Activated CD4-positive, alpha-beta T cell treated with anti-CD3 and anti-CD28 coated beads for 48 hours (primary cell): ENCODE measurements at places on chromosomes 11 and 22.
A peak's percentile ranks its signal among the peaks of the same experiment; 100 is the strongest.

- DNase-seq = no peak
Observed at GRCh38 chr11:67397536-67397935, 4.1 kb downstream of the PPP1CA start.

- DNase-seq = no peak
Observed at GRCh38 chr11:73189315-73189714, 28.8 kb upstream of the P2RY2 start.

DNA sequence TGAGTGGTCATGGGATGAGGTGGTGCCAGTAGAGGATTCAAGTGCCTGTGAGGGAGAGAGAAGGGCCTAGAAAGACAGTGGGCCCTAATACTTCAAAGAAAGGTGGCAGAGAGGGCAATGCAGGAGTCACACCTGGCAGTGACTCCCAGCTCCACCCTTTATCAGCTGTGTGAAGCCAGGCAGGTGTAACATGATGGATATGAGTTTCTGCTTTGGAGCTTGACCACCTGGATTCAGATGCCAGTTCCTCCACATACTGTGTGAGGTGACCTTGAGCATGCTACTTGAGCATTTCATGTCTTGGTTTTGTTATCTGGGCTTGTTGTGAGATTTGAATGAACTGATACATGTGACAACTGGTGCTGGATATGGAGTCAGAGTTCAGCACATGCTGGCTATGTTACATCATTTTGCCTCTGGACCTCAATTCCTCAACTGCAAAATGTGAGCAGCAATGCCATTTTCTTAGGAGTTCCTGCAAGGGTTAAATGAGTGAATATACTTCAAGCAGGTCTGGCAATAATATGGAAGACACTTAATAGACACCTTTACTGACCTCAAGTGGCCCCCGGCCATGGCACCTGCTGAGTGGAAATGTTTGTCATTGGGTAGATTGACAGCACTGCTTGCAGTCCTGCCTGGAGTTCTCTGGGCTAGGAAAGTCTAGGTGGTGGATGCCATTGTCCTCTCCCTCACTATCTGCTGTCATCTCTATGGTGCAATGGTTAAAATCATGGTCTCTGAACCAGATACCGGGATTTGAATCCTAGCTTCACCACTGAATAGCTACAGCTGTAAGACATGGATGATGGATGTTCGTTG, 83.3 kb downstream of the MICAL2 start:
- DNase-seq = no peak

- no peak for DNase-seq
Observed at GRCh38 chr22:41752011-41752970, 48.2 kb upstream of the CCDC134 start.

DNA sequence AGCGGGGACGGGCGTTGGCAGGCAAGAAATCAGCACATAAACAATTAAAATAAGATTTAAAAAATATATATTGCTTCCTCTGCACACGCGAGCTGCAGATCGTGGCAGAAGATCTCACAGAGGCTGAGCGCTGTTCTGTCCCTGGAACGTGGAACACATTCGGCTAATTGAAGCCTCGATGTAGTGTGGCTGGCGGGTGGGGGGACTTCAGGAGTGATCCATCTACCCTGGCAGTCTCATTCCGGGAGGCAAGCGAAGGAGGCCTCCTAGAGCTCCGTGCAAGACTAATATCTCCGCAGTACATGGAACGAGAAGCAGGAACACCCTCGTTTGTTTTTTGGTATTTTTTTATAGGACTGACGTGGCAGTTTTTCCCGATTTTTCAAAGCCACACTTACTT, 402.4 kb downstream of the MN1 start:
- no peak for DNase-seq

DNA sequence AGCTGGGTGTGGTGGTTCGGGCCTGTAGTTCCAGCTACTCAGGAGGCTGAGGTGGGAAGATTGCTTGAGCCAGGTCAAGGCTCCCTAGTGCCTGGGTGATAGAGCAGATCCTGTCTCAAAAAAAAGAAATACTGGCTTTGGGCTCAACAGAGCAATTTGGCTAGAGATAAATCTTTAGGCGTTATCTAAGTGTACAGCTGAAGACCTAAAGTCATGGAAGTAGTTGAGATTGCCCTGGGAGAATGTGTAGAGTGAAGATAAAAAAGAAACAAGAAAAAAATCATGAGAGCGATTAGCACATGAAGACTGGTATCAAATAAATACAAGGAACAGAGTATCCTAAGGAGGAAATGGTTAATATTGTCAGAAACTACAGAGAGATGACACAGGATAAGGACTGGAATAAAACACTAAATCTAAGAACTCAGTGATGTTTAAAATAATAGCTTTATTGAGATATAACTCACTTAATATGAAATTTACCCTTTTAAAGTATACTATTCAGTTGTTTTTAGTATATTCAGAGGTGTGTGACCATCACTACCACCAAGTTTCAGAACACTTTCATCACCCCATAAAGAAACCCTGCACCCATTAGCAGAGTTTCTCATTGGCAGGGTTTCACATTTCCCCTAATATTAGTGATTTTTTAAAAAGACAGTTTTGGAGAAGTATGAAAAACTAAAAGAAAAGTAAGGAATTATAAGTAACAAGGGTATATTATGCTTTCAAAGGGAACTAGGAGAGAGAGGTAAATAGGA, 20.7 kb downstream of the PIK3C2A start:
- DNase-seq = no peak

DNA sequence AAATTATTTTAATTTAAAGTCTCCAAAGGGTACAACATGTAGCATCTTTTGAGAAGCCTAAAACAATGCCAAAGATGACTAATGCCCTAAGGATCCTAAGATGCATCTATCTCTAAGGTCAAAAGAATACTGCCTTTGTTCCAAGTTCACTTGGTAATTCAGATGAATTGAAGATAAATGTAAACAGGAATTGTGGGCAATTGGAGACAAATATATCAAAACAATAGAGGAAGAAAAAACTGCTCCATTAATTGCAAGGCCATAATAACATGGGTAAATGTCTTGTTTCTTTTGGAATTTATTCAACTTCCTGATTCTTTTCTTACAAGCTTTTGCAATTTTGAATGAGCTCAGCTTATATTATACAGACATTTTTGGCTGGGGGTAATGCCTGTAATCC, 338.6 kb downstream of the TTC28 start:
- no peak for DNase-seq

DNA sequence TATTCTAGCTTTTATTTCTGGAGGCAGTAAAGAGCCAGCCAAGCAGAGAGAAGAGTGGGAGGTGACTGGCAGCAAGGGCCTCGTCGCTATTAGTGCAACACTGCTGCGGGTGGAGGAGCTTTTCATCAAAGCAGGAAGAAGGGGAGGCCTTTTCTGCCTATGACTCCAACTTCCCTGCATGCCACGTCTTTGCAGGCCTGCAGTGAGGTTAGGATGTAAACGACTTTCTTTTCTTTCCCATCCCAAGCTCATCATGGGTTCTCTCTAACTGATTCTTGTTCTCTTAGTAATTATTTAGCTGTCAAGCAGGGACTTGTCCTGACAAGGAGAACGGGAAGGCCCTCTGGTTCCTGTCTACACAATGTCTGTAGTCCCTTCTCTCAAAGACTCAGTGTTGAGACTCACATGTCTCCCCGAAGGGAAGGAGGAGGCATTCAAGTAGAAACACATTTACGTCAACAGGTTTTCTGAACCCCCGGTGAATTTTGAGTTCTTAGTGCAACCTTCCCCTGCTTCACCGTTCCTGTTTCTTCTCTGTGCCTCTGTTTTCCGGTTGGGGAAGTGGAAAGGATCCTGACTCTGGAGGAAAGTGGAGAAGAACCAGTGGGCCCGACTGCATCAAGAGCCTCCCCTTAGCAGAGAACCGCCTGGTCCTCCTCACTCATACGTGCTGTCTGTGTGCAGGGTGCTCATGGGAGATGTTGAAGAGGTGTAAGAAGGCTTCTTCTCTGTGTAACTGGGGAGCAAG, 56.9 kb downstream of the PACS1 start:
- peak; percentile 75 for DNase-seq

DNA sequence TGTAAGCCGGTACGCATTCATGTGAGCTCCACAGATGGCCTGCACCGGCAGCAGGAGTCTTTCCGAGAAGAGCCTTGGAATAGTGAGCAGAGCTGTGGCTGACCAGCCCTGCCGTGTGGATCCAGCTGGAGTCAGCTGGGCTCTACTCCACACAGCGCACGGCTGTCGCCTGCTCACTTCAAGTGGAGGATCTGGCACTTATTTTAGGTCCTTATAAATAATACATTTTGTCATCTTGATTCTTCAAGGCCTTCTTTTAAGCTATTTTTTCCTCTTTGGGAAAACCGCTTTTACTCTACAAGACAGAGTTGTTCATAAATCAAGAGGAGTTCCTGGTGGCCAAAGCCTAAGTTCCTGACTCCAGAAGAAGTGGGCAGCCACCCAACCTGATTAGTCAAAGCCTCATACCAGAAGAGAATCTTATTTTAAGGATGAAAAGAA, 93.8 kb downstream of the KCNC1 start:
- no peak for DNase-seq

DNA sequence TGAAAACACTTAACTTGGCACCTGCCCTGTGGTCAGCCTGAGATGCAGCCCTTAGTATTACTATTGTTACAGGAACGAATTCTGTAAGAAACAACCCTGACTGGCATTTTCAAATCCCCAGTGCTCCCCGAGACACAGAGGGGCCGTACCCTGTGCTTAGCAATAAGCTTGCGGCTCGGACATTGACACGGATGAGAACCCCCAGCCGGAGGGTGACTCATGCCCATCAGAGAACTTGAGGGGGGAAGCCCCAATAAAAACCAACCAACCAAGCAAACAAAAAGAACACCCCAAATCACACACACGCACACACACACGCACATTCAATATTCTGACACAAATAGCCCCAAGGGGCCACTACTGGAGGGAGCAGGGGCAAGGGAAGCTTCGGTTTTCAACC, 63.8 kb downstream of the SHISAL1 start:
- no peak for DNase-seq

GRCh38 chr11:125457814-125458343, 38.2 kb downstream of the FEZ1 start:
- DNase-seq = no peak

DNA sequence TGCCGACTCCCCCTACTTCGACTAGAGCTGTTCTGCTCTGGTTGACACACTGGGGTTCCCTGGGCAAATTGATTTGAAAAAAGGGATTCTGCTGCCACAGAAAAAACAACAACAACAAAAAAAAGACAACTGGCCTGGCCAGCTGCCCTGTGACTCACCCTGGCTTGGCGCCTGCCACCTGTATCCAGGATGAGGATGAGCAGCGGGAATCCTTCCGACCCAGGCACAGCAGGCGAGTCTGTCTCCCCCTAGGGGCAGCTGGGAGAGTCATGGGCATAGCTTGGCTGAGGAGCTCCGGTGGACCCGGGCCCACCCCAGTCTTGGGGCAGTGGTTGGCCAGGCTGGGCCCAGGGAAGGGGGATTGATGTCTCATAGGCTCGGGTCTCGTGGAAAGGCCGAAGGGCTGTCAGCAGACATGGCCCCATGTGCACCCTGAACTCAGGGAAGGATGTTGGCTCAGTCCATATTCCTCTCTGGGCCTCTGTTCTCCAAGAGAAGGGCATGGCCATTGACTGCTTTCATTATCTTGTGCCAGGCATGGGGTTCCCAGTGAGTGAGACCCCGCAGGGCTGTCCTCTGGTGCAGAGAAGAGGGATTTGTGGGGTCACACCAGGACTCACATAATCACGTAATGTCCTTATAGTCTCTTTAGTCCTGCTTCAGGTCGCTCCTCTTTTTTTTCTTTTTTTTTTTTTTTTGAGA, 10.4 kb upstream of the SUN2 start:
- DNase-seq = peak; percentile 41

DNA sequence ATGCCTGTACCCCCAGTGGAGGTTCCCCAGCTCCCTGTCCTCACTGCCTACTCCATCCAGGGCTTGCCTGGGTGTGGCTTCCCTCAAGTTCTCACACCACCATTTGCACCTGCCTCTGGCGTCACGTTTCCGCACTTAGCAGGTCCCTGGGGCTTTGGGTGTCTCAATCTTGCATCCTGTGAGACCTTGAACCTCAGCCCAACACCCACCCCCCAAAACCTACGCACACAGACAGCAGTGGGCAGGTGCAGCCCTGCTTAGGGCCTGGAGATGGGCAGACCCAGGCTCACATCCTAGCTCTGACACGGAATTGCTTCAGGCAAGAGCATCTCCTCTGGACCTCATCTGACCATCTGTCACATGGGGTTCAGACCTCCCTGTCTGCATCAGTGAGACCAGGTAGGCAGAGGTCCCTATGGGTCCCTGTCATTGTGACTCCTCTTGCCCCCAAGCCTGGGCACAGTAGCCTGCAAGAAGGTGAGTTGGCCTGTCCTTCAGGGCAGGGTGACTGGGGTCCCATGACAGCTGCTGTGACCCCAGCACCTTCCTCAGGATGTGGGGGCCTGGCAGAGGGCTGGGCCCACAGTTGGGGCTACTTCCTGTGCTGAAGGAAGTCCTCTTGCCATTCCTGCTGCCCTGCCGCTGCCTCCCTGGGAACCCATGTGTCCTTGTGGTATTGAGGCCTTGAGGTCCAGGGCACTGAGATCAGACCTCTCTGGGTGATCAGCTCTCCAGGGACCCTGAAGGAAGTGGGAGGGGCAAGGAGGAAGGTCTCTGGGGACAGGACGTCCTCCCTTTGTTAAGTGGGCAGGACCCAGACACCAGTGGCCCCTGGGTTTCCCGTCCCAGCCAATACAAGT, 2.0 kb downstream of the SIPA1 start:
- peak; percentile 64 for DNase-seq

GRCh38 chr11:119599864-119600541, 129.0 kb downstream of the NECTIN1 start:
- no peak for DNase-seq

DNA sequence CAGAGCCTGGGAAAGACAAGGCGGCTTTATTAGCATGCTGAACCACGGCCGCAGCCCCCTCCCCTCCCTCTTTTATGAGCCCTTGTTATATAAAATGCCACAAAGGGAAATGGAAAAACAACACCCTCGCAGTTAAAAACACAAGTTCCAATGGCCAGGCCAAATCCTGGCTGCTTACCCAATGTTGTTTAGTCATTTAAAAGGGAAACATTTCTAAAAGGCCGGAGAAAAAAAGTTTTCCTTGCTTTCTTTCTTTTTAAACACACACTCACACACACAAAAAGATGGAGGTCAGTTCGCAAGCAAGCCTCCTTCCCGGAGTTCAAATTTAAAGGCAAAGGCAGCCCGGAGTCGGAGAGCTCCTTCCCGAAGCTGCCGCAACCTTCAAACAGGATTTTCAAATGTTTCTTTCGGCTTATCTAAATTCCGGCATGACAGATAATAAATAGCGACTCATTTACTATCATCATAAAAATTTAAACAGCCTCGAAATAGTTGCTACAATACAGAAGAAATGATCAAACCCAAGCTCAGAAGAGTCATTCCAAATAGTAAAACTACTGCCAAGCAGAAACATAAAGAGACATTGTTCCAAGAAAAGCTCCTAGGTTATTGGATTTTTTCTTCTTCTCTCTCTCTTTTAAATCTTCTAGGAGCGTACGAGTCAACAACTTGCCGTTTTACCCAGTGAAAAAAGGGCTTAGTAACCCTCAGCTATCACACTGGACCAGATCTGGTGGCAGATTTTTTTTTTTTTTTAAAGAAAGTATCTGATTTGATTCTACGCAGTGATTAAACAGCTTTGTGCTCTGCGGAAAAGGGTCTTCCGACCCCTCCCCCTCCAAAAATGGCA, 3.5 kb downstream of the PHF21B start:
- DNase-seq = no peak

GRCh38 chr11:7844986-7845385, 48.2 kb upstream of the OR5P2 start:
- no peak for DNase-seq

GRCh38 chr11:67983951-67984350, 19.9 kb downstream of the UNC93B1 start:
- DNase-seq = no peak

GRCh38 chr11:64629796-64630562, 39.0 kb downstream of the SLC22A12 start:
- DNase-seq = peak; percentile 12
